T-helper 17 cell (primary cell): ENCODE measurements at places on chromosomes 11 and 22. TPM values are rescaled to one million over a fixed set of nuclear protein-coding genes. Genes with fewer than 3 reads are reported as not detected.

VPREB3 gene
- total RNA-seq: 4.4 TPM

CLDN5 gene
- total RNA-seq: 0.87 TPM

GRCh38 chr22:48579928-48580309, 1247.8 kb downstream of the BRD1 start:
- no peak overlapping the region for H3K4me3 ChIP-seq
- DNase-seq: no peak
- no peaks in the 10 kb centered on the region for H3K4me1 ChIP-seq
- no peaks in the 10 kb centered on the region for H3K36me3 ChIP-seq

DNA sequence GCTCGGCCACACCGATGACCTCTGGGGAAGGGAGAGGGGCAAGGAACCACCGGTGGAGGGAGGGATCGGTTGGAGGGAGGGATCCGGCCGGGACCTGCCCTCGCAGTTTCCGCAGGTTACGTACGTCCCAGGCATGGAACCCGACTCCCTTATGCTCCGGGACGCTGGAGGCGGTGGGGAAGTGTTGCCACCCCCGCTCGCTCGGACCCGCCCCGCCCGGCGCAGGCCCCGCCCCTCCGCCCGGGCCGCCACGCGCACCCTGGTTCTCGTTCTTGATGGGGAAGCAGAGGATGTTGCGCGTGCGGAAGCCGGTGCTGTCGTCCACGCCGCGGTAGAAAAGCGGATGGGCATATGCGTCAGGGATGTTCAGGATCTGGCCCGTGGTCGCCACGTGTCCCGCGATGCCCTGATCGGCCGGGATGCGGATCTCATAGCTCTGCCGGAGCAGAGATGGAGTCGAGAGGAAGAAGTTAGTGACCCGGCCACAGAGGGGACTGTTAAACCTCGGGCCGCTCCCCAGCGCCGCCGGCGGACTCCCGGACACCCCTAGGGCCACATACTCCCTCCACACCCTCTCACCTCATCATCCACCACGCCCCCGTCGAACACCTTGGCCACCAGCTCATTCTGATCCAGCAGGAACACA, 89.8 kb downstream of the PDE2A start:
- peak overlapping the region; percentile 91 for H3K4me3 ChIP-seq
- peak; percentile 28 for DNase-seq
- peak overlapping the region; percentile 39 for H3K27ac ChIP-seq
- H3K36me3 ChIP-seq: peaks cover 7% of the 10 kb centered on the region

DNA sequence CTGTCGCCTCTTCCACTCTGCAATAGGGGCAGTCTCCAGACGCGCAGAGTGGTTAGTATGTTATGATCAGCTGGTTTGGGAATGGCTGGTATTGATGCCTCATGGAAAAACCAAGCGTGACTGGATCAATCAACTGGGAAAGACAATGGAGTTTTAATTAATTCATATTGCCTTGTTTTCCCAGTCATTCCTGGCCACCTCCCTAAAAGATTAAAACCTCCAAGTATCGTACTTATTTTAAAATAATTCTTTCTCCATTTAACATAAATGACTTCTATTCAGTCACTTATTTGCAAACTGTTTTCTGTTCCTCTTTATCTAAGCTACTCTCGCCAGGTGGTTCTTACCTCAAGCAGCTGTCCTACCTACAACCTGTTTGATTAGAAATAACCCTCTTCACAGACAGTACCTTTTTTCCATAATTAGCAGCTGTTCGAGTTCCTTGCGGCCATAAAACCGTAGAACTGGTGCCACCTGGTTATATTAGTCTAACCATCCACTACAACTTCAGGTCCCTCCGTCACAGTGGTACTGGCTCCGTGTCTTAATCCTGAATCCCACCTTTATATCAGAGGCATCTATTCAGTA, 898 bp downstream of the ZNF215 start:
- H3K27me3 ChIP-seq: peaks cover 82% of the 10 kb centered on the region
- H3K27ac ChIP-seq: no peak overlapping the region
- peaks cover 4% of the 10 kb centered on the region for H3K36me3 ChIP-seq
- peak overlapping the region; percentile 93 for H3K4me3 ChIP-seq
